ENCODE measurements at places on chromosomes 3 and 15. TPM values are rescaled to one million over a fixed set of nuclear protein-coding genes. Genes with fewer than 3 reads are reported as not detected.
A peak's percentile ranks its signal among the peaks of the same experiment; 100 is the strongest.

DNA sequence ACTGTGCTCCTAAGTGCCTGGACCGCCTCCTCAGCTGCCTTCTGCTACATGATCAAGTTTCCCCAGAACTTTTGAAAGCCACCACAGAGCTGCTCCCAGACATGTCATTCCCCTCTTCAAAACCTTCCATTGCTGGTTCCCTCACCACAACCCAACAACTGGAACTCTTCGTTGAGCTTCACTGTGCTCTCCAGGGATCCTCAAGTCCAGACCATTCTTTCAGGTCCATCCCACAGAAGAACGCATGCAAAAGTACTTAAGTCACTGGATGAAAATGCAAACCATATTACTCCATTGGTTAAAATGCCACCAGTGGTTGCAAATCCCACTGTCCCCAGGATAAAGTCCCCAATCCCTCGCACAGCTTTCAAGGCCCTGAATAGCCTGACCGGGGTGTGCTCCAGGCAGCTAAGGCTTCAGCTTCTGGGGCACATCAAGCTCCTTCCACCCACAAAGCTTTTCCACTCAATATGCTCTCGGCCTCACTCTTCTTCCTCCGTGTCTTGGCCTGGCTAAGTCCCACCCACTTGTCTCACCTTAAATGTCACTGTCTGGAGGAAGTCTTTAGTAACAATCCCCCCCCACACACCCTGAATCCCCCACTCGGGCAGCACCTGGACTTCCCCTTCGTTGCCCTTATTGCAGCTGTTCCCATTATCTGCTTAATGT, 84.8 kb downstream of the XXYLT1 start:
- H3K4me3 ChIP-seq = no peak overlapping the region
- no peaks in the 10 kb centered on the region for H3K27me3 ChIP-seq
- no peaks in the 10 kb centered on the region for H3K36me3 ChIP-seq
- H3K4me1 ChIP-seq = peaks cover 8% of the 10 kb centered on the region
- DNase-seq = no peak

DNA sequence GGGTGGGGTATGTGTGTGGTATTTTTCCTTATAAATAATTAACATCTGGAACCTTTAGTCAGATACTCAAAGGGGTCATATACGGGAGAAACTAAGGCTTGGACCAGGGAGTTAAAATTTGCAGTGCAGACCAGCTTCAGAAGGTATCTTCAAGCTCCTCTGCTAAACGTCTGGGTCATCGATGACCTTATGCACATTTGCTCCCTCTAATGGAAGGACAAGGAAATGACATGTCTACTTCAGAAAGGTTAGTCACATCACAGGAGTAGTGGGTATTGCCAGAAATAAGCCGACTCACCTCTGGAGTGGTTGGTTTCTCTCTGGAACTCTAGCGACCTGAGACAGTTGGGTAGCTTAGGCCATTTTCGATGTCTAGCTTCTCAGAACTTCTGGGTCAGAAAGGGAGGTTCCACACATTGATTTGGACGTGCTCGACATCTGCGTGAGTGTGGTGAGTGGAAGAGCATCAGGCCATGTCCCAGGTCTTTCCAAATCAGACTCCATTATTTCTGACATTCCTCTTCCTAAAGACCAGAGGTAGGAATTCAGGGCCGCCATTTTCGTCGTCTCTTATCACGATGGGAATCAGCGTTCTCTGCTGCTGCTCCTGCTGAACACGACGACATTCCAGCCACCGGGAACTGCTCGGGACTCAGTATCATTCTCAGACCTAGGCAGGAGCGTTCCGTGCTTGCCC, 31.8 kb upstream of the RASA2 start:
- no peak overlapping the region for H3K27ac ChIP-seq
- H3K4me1 ChIP-seq = peaks cover 10% of the 10 kb centered on the region
- no peaks in the 10 kb centered on the region for H3K27me3 ChIP-seq
- H3K4me3 ChIP-seq = no peak overlapping the region
- H3K36me3 ChIP-seq = no peaks in the 10 kb centered on the region
- peak; percentile 49 for DNase-seq

DNA sequence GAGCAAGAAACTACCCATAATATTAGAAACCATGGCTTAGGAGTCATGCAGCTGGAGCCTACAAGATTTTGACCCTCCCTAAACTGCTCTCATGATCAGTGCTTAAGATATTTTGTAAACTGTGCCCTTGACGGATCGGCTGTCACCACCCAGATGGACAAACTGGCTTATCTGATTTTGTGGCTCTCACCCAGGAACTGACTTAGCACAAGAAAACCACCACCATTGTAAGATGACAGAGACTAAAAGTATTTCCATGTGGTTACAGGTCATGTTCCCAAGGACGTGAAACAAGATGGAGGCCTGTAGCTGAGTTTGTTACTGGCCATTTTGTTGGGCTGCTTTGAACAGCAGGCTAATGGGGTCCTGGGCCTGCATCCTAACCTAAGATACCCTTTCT, 940.9 kb downstream of the OTOL1 start:
- H3K36me3 ChIP-seq = no peaks in the 10 kb centered on the region
- H3K27me3 ChIP-seq = no peaks in the 10 kb centered on the region

GRCh38 chr3:99776516-99777209, 41.0 kb upstream of the CMSS1 start:
- no peak for DNase-seq
- no peaks in the 10 kb centered on the region for H3K36me3 ChIP-seq
- no peak overlapping the region for H3K4me3 ChIP-seq
- H3K4me1 ChIP-seq = no peaks in the 10 kb centered on the region
- H3K27ac ChIP-seq = no peak overlapping the region
- no peaks in the 10 kb centered on the region for H3K27me3 ChIP-seq

- no peak overlapping the region for H3K4me3 ChIP-seq
- H3K36me3 ChIP-seq = no peaks in the 10 kb centered on the region
- no peak overlapping the region for H3K27ac ChIP-seq
- DNase-seq = no peak
Observed at GRCh38 chr3:134904241-134904771, 109.2 kb downstream of the EPHB1 start.

DNA sequence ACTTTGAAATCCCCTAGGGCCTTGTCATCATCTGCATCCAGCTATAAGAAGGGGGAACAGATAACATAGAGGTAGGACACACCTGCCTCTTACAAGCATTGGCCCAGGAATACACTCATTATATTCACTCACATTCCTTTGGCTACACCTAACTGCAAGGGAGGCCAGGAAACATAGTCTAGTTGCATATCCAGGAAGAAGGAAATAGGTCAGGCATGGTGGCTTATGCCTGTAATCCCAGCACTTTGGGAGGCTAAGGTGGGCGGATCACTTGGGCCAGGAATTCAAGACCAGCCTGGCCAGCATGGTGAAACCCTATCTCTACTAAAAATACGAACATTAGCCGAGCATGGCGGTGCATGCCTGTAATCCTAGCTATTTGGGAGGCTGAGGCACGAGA, 48.8 kb downstream of the GTPBP8 start:
- no peak for DNase-seq
- no peaks in the 10 kb centered on the region for H3K27me3 ChIP-seq
- no peak overlapping the region for H3K4me3 ChIP-seq
- H3K4me1 ChIP-seq = no peaks in the 10 kb centered on the region
- no peak overlapping the region for H3K27ac ChIP-seq

DNA sequence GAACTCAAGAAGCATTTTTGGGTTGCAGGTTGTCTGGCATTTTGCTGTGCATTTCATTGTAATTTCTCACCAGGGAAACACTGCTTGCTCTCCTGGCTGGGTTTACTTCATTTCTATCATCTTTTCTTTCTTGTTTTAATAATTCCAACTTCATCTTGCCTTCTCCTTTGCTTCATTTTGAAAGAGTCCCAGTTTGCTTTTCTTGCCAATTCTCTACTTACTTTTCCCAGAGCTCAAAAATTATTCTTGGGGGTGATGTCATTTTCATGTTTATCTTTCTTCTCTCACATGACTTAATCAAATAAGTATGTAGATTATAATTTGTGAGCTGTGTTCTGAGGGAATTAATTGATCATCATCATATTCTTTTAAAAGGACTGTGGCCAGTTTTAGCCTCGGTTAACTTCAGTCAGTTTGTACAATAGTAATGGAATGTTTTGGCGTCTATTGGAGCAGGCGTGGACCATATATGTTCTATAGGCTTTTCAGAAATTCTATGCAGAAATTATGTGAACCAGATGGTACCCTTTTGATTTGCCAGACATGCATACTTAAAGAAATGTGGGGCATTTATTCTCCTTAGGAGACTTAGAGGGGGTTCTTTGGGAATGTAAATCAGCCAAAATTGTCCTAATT, 30.1 kb downstream of the SH3GL3 start:
- no peak for DNase-seq
- no peaks in the 10 kb centered on the region for H3K36me3 ChIP-seq
- no peaks in the 10 kb centered on the region for H3K4me1 ChIP-seq
- no peak overlapping the region for H3K27ac ChIP-seq

DNA sequence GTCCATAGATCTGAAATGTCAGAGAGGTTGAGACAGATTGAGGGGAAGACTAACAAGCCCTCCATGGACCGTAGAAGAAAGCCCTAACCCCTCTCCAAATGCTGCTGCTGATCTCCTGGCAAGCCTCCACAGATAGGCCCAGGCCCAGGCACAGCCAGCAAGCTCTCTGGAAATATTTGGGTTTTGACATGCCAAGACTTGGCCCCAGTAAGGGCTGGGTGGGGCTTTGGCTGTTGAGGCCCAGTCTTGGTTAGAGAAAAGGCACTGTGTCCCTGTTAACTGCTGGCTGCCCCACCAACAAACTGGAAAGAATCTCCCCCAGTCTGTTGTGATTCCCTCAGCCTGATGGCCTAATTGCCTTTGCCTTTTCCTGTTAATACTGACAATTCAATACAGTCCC, 208.8 kb upstream of the CTDSPL start:
- H3K27ac ChIP-seq = no peak overlapping the region
- no peak for DNase-seq
- H3K36me3 ChIP-seq = no peaks in the 10 kb centered on the region

GRCh38 chr3:134628884-134629283, 21.9 kb downstream of the KY start:
- no peaks in the 10 kb centered on the region for H3K27me3 ChIP-seq
- no peaks in the 10 kb centered on the region for H3K36me3 ChIP-seq
- H3K27ac ChIP-seq = no peak overlapping the region
- no peak for DNase-seq

Gene GJD2
- not detected for polyA plus RNA-seq

Gene GOLGA6L4
- polyA plus RNA-seq = not detected

Gene ROPN1B
- not detected for polyA plus RNA-seq

Gene CD86
- polyA plus RNA-seq = 0.07 TPM

Gene CNTN6
- not detected for polyA plus RNA-seq

Data from naive thymus-derived CD4-positive, alpha-beta T cell (primary cell).